ENCODE measurements at places on chromosomes 3 and 15.

DNA sequence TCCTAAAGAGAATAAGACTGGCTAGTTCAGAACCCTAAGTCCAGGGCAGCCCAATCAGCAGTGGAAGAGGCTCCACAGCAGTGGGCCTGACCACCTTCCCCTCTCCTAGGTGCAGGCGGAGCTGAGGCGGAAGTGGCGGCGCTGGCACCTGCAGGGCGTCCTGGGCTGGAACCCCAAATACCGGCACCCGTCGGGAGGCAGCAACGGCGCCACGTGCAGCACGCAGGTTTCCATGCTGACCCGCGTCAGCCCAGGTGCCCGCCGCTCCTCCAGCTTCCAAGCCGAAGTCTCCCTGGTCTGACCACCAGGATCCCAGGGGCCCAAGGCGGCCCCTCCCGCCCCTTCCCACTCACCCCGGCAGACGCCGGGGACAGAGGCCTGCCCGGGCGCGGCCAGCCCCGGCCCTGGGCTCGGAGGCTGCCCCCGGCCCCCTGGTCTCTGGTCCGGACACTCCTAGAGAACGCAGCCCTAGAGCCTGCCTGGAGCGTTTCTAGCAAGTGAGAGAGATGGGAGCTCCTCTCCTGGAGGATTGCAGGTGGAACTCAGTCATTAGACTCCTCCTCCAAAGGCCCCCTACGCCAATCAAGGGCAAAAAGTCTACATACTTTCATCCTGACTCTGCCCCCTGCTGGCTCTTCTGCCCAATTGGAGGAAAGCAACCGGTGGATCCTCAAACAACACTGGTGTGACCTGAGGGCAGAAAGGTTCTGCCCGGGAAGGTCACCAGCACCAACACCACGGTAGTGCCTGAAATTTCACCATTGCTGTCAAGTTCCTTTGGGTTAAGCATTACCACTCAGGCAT lies 33.7 kb downstream of the VIPR1 start:
- DNase-seq, result no peak

DNA sequence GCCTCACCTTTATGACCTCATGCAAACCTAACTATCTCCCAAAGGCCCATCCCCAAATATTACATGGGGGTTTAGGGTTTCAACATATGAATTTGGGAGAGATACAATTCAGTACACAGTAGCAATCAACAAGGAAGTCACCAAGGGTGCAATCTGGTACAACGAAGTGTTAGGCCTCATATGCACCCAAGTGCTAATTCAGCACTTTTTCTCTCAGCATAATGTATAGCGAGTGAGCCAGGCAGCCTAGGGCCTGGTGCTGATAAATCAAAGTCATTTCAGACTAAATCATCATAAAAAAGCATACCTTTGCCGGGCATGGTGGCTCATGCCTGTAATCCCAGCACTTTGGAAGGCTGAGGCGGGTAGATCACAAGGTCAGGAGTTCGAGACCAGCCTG lies 11.7 kb upstream of the KBTBD8 start:
- no peak for DNase-seq

DNA sequence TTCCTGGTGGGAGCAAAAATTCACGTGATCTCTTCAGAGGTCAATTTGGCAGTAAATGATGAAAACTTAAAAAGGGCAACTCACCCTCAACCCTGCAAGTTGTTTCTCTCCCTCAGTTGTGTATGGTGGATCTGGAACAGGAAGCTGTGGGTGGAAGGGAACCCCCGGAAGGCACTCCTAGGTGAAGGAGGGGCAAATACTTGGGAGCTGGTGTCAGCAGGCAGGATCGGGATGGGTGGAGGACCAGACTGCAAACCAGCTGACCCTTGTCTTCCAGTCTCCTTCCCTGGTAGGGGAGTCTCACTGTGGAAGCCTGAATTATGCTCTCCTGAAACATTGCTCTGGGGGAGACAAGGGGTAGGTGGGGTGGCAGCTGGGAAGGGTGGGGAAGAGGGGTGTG lies 33.5 kb downstream of the PRR23E start:
- DNase-seq, result peak; percentile 51

GRCh38 chr3:4887177-4887576 lies 92.1 kb upstream of the BHLHE40 start:
- DNase-seq, result no peak

DNA sequence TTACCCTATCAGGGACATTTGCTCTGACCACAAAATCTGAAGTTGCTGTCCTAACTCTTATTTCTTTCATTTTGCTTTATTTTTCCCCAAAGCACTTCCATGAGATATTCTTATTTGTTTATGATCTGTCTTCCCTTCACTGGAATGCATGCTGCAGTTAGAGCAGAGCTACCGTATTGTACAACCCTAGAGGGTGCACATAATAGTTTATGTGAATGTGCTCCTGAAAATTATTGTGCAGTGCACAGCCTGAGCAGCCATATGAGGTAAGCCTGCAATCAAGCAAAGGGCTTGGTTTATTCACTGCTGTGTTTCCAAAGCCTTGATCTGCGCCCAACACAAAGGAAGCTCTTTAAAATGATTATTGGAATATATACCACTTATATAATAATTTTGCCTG lies 120.3 kb upstream of the CADPS start:
- DNase-seq, result no peak

GRCh38 chr3:47441796-47442551 lies 33.8 kb downstream of the SCAP start:
- no peak for DNase-seq
